ENCODE measurements at places on chromosomes 12 and 14.

DNA sequence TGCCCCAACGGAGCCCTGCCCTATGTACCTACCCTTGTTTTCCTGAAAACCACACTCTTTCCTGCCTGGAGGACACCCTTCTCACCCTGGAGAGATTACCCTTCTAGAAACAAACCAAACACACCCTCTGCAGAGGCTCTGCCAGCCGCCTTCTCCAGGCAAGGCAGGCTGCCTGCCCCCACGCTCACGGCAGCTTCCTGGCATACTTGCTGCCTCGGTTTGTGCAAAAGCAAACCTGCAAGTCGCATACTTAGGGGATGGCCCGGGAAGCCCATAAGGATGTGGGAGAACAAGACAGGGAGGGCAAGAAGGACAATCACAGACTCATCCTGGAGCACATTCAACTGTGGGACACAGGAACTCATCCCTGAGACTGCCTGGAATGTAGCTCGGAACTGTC, 154.0 kb upstream of the DIO3 start:
- DNase-seq: no peak

- no peak for DNase-seq
Measured at GRCh38 chr12:31393004-31393550, 67.1 kb upstream of the SINHCAF start.

GRCh38 chr14:73634011-73634833, 10.6 kb upstream of the DNAL1 start:
- no peak for DNase-seq

- DNase-seq: peak; percentile 100
Measured at GRCh38 chr14:81533536-81534343, at the start of gene SEL1L. TSS of gene SEL1L (minus strand) at chr14:81533853. CDS start at chr14:81533744, 109 bp downstream.

- no peak for DNase-seq
Measured at GRCh38 chr12:80157645-80158044, 58.3 kb downstream of the OTOGL start.

DNA sequence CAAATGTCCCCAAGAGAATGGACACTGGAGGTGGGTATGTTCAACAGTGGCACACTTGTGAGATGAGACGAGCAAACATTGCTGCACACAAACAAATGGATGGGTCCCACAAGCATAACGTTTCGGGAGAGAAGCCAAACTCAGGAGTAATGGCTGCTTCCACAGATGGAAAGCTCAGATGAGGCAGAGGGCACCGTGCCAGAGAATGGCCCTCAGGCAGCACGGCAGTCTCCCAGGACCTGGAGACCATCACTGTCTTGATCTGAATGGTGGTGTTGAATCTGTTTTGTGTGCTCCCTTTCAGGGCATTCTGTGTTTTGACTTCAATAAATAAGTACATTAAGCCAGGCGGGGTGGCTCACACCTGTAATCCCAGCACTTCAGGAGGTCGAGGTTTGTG, 8.5 kb upstream of the CDCA4 start:
- DNase-seq: no peak

DNA sequence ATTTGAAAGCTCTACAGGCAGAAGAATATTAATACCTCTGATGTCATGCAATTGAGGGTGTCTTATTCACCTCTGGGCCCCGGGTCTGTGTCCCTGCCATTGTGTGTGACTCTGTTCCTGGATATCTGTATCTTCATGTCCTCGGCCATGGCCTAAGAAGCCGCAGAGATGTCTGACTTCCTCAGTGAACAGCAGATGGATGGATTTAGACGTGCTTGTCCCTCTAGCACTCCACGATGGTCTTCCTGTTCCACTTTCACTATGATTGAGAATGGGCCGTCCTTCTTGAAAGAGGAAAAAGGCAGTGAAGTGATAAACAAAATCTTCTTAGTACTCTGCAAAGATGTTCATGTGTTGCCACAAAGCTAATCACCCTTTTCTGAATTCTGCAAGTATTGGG, 217.4 kb downstream of the SLC41A2 start:
- DNase-seq: peak; percentile 35

DNA sequence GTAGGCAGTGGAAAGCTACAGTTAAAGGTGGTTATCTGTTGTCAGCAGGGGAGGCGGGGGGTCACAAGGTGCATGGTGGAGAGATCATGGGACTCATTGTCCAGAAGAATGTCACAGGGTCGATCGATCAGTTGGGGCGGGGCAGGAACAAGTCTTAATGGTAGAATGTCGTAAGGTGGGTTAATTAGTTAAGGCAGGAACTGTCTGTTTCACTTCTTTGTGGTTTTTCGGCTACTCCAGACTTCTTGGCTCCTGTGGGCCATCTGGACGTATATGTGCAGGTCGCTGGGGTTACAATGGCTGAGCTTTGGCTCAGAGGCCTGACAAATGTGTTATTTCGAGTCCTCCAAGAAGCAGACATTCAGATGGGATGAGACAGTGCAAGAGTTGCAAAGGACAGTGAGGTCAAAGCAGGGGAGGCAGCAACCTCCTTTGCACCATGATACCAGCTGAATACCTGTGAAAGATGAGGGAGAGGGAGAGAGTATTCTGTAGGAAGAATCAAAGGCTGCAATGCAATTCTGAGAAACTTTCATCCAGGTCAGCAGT, 246.9 kb upstream of the TMEM132C start:
- no peak for DNase-seq

- DNase-seq: no peak
Measured at GRCh38 chr12:108578264-108578663, 15.9 kb downstream of the ISCU start.

GRCh38 chr12:42023733-42024494, 120.8 kb downstream of the GXYLT1 start:
- peak; percentile 67 for DNase-seq

DNA sequence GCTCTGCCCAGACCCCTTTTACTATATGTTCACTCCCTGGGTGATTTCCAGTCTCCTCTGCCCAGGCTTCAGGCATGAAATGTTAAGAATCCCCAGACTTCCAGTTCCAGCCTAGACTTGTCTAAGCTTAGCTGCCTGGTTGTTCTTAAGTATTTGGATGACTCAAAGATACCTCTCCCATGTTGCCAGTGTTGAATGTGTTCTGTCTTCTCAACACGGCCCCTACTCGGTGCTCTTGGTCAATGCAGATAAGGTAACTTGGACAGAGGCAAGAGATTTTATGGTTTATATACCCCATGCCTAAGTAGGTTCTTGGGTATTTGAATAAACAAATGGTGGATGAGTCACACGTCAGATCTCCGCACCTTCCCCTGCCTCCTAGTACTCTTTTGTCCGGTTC, 13.6 kb downstream of the PIWIL1 start:
- DNase-seq: no peak

GRCh38 chr14:105588236-105588860, 62.0 kb downstream of the TMEM121 start:
- DNase-seq: no peak

DNA sequence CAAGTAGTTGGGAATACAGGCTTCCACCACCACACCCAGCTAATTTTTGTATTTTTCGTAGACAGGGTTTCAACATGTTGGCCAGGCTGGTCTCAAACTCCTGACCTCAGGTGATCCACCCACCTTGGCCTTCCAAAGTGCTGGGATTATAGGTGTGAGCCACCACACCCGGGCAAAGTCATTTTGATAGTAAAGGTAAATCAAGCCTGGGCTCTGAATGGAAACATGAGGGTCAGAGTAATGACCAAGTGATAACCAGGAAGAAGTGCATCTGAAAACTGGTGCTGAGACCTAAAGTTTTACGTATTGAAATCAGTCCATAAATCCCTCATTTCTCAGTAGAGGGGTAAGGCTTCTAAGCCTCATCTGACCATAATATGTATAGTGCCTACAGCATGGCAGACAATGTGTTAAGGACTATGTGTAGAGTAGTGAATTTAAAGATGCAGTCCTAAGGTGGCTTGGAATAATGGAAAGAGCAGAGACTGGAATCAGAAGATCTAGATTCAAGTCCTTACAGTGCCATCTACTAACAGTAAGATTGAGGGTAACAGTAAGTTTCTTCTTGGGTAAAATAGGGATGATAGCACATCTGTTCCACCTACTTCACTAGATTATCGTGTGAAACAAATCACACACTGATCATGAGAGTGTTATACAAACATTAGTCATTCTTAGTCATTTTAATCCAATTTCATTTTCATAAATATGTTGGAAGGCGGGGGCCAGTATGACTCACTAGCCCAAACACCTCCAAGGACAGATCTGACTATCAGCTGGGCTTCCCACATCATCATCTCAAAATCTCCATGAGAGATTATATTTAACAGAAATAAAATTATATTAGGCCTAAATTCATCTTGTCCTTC, 11.2 kb downstream of the MAP4K5 start:
- DNase-seq: peak; percentile 52

- DNase-seq: no peak
Measured at GRCh38 chr14:42316693-42317092, 710.0 kb downstream of the LRFN5 start.

GRCh38 chr12:53399896-53400295, 19.9 kb downstream of the SP1 start:
- no peak for DNase-seq

DNA sequence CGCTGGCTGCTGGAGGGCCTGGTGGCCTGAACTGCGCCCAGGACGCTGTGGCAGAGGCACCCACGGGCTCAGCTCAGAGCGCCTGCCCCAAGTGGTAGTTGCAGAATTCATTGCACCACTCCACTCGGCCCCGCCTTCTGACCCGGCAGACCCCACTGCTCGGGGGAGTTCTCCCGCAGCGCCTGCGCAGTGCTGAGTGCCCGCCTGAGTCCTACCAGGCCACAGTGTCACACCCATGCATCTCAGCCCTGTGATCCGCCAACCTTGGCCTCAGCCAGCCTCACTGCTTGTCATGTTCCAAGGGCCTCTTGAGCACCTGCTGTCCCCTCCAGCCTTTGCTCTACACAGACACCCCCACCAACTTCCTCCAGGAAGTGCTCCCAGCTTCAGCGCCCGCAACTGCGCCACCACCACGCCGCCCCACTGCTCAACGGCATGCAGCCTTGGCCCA, 12.2 kb downstream of the DEGS2 start:
- peak; percentile 53 for DNase-seq

DNA sequence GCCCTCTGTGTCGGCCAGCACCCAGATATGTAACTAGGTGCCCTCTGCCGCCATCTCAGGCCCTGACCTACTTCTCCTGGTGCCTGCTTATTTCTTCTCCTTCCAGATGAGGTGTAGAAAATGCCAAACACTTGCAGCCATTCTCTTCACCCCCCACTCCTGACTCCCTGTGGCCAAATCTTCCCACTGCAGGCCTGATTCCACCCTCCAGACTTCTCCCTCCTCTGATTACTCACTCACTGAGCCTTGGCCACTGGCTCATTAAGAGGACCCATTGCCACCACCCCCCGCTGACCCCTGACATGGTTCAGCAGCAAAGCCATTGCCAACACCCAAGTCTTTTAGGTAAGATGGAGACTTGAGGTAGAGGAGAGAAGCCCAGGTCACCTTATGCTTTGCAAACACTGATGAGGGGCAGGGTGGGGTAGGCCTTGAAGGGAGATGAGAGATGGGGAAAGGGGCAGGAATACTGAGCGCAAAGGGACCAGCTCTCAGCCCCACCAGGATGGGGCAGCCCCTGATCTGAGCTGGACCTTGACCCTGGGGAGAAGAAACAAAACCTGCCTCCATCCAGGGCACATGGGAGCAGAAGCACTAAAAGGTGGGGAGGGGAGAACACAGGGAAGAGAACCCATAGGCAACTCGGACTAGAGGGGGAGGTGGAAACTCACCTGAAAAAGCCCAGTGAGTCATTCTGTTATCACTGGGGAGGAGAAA, 25.1 kb upstream of the ANO2 start:
- no peak for DNase-seq

DNA sequence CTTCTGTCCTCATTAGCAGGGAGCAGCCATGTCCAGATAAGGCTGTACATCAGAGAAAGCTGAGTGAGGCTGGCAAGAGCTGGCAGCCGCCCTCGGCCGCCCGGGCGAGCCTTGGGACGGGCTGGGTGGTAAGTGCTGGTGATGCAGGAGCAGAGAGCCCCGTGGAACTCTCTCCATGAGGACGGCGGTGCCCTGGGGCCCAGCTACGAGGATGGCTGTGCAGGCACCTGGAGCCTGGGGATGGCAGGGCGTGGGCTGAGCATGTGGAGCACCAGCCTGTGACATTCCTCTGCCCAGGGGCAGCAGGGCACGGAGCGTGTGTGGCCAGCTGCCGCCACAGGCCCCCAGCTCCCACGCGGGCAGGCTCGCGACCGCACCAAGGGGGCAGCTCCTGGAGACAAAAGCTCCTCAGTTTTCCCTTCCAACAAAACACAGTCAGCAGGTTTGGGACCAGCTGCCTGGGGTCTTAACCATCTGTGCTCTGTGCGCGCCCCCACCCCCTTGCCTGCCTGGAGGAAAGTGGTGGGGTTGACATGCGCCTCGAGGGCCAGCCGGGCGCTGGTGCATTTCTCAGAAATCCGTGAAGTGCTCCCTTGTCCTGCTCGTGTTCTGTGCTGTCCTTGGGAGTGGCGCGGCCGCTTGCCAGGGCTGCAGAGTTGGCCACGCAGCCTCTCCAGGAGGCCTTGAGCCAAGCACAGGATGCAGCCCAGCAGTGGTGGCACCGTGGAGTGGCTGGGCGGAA, 21.4 kb downstream of the PACS2 start:
- DNase-seq: no peak

GRCh38 chr14:52790011-52790755, 1.2 kb downstream of the GNPNAT1 start:
- no peak for DNase-seq

- DNase-seq: no peak
Measured at GRCh38 chr12:16606991-16607390, 1.0 kb upstream of the LMO3 start.

GRCh38 chr12:77122661-77123060, 57.3 kb upstream of the E2F7 start:
- no peak for DNase-seq

DNA sequence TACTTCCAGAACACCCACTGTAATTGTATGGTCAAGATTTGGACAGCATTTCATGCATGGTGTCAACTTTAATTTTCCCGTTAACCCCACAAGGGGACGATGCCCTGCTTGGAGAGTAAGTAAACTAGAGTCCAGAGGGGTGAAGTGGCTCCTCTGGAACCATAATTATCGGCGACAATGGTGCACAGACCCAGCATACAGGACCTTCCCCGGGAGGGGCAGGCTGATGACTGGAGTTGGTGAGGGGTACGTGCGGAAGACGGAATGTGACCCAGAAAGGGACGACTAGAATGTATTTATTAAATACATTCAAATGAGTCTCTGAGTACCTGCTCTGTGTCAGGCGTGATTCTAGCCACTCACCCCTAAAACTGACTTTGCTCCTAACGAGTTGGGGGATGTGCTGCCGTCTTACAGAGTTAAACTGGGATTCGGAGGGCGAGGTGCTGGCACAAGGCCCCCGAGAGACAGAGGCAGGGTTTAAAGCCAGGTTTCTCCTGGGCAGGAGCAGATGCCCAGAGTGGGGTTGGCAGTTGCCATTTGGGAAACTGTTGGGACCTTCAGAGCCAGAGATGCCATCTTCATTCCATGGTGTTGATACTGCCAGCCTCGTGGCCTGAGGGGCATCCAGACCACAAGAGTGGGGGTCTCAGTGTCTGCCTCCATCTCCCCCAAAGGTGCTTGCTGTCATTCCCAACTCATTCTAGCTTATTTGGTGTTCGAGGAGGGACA, 10.9 kb downstream of the RTL1 start:
- DNase-seq: no peak

- DNase-seq: no peak
Measured at GRCh38 chr12:80677994-80678393, 29.4 kb upstream of the MYF6 start.

All from activated CD4-positive, alpha-beta memory T cell treated with anti-CD3 and anti-CD28 coated beads, Interleukin-2, amount 10 ng/mL, durations not matched to agents 7 days and 5 days (primary cell).